ENCODE measurements at places on chromosomes 11 and 22. TPM values are rescaled to one million over a fixed set of nuclear protein-coding genes. Genes with fewer than 3 reads are reported as not detected.

Gene CRYBB2
- total RNA-seq: 0.49 TPM

Gene AKIP1
- 50.2 TPM for total RNA-seq

Gene PRODH
- total RNA-seq: 4.8 TPM

Gene SCN2B
- 1.8 TPM for total RNA-seq

Gene ISX
- total RNA-seq: not detected

Gene SLC2A11
- total RNA-seq: 14.7 TPM

GRCh38 chr11:25218036-25218435 is 721.2 kb downstream of the LUZP2 start:
- DNase-seq: no peak

DNA sequence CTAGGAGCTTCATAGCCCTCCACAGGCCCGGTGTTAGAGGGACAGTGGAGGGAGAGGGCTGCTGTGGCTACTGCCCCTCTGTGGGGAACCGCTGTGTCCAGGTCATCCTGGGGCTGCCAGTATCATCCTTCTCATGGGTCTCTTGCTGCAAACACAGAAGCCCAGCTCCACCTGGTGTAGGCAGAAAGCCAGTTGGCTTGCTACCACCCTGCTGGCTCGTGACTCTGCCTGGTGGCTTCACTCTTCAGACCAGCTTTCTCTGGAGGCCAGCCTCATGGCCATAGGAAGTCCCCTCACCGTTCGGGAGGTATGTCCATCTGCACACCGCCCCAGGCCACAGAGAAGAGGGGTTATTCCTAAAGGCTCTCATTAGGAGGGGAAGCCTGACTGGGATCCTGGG is 19.4 kb upstream of the SUSD2 start:
- no peak for DNase-seq

DNA sequence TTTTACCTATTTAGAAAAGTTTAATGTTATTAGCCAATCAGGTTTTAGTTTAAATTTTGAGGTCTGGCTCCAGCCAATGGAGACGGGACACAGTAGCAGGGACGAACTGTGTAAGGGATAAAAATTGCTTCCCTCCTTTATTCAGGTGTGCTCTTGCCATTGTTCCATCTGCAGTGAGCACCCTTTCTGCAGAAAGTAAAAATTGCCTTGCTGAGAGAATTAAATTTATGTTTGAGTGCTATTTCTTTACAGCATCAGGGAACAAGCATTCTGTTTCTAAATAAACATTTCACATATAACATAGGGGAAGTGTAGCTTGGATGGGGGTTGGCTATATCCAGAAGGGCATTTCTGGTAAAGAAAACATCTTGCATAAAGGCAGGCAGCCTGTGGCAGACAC is 36.4 kb upstream of the ZNRF3 start:
- DNase-seq: no peak

DNA sequence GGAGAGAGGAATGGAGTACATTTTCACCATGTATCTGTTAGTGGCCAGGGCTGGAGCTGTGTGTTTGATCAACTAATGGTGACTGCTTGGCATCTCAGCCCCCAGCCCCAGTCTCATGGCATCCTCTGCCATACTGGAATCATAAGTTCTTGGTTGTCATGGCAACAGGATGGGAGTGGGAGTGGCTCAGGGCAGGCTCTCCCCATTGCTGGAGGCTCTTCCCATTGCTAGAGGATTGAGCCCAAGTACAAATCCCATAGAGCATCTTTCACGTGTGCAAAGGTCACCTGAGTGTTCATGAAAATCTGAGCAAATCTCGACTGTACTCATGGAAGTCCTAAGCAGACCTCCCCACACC is 14.9 kb downstream of the DNAJB13 start:
- no peak for DNase-seq

- DNase-seq: no peak
Measured at GRCh38 chr11:12944889-12945288, 64.2 kb upstream of the RASSF10 start.

- no peak for DNase-seq
Measured at GRCh38 chr11:44775985-44776446, 49.3 kb downstream of the TSPAN18 start.

- no peak for DNase-seq
Measured at GRCh38 chr11:11611381-11611780, 10.4 kb downstream of the GALNT18 start.

DNA sequence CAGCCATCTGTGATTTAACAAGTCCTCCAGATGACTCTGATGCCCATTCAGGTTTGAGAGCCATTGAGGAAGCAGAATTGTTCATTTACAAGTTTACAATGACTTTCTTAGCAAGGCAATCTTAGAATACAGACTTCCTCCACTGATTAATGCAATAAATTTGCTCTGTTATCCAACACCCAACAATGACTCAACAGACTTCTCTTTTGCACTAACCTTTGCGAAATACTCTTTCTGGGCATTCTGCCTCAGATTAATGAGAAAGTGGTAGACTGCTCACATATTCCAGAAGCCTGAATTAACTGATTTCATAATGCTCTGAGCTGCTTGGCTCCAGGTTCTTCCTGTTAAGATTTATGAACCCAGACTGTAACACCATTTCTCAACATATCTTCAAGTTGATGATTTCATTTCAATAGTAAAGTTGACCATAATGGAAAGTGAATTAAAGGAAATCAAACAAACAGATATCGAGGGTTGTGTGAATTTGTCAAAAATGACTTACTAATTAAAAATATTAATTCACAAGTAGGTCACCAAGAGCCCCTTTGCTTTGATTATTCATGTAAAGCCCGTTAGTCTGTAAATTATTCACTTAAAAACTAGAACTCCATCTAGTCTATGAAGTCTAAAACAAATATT is 70.5 kb upstream of the BLID start:
- peak; percentile 97 for DNase-seq
